ENCODE measurements at places on chromosomes 2 and 18.

DNA sequence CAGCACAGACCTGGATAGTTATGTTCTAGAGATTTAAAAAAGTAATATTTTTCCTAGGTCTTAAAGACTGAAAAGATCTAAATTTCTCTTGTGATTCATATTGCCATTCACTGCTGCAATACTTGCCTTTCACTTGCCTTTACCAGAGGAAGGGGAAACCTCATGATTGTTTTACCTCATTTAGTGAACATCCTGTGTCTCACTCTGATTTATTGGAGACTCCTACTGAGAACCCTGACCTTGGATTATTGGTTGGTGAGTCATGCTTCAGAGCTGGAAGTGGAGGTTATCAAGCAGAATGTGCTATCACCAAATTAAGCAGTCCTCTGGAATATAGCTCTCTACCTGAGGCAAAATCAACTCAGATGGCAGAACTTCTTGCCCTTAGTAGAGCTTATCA, 500.5 kb downstream of the TSN start:
- no peak overlapping the region for H3K27ac ChIP-seq
- H3K36me3 ChIP-seq = no peaks in the 10 kb centered on the region
- no peaks in the 10 kb centered on the region for H3K27me3 ChIP-seq
- no peaks in the 10 kb centered on the region for H3K4me1 ChIP-seq
- H3K4me3 ChIP-seq = no peak overlapping the region

DNA sequence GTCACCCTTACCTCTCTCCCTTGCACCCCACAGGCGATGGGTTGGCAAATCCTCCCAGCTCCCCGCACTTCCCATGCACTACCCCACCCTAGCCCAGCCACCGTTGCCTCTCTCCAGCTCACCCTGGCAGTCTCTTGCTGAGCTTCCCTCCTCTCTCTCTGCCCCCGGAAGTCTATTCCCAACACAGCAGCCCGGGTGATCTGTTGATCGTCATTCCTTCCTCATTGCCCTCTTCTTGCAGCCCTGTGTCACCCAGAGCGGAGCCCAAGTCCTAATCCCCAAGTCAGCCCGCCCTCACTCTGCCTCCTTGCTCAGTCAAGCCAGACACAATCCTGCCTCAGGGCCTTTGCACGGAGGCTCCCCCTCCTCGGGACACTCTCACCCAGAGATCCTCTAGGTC, 55.2 kb downstream of the CIB4 start:
- DNase-seq = peak; percentile 48
- no peaks in the 10 kb centered on the region for H3K36me3 ChIP-seq
- H3K27ac ChIP-seq = no peak overlapping the region
- no peak overlapping the region for H3K4me3 ChIP-seq

DNA sequence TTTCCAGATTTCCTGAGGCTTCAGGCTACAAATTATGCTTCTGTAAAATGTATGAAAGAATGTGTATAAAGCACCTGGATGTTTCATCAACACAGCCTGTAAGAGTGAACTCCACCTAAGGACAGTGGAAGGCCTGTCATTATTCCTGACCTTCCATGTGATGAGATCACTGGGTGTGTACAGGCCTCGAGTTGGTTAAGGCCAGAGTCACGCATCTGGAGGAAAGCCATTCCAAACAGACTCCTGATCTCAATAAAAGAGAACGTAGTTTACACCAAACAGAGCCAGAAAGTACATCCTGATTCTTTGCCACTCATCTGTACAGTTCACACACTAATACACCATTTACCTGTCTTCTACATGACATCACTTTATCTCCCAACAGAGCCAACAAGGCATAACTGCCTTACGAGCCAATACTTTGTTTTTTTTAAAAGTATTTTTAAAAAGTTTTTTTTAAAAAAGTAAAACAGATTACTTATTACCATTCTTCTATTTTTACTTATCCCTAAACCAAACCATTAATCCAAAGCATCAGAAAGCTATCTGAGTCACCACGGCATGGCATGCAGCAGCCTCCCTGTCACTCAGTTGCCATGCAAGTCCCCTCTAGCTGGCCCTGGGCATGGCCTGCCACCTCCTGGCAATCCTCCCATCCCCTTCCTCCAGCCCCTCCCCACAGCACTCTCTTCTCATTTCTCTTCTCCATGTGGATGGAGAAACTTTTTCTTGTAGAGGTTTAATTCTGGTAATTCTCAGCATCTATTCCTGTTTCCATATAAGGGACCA, 78.8 kb upstream of the TFCP2L1 start:
- DNase-seq = no peak
- H3K27me3 ChIP-seq = no peaks in the 10 kb centered on the region
- H3K27ac ChIP-seq = peak overlapping the region; percentile 2

DNA sequence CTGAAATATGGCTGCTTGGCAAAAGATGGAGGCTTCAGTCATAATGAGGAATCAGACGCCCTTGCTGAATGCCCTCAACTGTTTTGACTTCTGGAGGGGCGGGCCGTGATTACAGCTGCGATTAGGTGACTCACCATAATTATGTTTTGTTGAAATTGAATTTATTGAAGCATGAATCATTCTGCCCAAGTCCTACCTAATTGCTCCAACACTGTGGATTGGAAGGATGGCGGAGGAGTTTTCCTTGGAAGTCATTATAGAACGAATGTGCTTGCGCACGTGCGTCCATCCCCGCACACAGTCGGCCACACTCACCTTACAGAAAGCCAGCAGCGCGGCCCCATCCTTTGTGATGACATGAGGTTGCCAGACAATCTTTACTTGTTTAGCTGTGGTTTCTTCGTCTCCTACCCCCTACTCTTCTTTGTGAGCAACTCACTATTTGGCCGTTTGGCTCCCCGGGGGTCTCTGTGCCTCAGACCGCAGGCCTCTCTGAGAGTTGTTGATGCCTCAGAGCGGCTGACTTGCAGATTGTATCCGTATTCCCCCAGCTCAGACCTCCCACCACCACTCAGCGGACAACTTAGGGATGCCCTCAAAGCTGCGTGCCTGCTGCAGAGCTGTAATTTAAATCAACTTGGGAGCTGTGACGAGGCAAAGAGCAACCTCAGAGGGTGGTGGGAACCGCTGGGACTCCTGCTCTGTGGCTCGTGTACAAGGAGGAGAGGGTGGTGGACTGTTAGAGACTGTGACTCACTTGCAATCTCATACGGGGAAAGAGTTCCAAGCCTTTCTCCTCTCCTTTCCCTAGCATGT, 513.4 kb downstream of the TNS1 start:
- H3K36me3 ChIP-seq = no peaks in the 10 kb centered on the region
- H3K27ac ChIP-seq = no peak overlapping the region

GRCh38 chr18:12838178-12838634, 45.8 kb downstream of the PTPN2 start:
- no peaks in the 10 kb centered on the region for H3K27me3 ChIP-seq
- H3K36me3 ChIP-seq = no peaks in the 10 kb centered on the region
- peak; percentile 70 for DNase-seq
- peaks cover 9% of the 10 kb centered on the region for H3K4me1 ChIP-seq
- H3K27ac ChIP-seq = peak overlapping the region; percentile 42

Data from sigmoid colon (tissue), 7 donors.